ENCODE measurements at places on chromosomes 3 and 15.

GRCh38 chr3:71048948-71049347, 534.6 kb downstream of the FOXP1 start:
- no peak for DNase-seq

- no peak for DNase-seq
Observed at GRCh38 chr3:28935146-28935545, 345.7 kb upstream of the RBMS3 start.

GRCh38 chr15:94610069-94610468, 378.7 kb downstream of the MCTP2 start:
- DNase-seq: no peak

GRCh38 chr3:171189394-171190080, 163.0 kb upstream of the SLC2A2 start:
- DNase-seq: no peak

GRCh38 chr15:41932511-41933289, 38.8 kb upstream of the SPTBN5 start:
- DNase-seq: no peak

DNA sequence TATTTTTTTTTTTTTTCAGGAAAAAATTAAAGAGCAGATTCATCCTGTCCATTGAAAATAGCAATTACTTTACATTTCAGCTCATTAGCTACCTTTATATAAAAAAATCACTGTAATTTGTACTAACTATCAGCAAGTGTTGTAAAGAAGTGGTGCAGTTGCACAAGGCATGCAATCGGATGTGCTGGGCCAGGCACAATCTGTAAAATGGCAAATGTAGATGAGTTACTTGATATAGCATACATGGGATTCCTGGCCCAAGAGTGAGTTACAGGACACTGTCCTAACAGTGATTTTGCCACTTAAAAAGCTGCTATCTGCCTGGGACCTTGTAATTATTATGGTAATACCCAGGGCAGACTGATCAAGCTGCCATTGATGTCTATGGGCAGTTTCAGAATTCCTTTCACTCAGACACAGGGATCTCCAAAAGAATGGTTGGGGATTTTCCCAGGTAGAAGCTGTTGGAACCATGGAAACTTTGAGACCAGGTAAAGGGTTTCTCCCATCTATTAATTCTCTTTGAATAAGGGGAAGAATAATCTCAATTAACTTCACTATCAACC, 182.2 kb upstream of the ICE2 start:
- no peak for DNase-seq

- DNase-seq: no peak
Observed at GRCh38 chr3:149705416-149705815, 46.9 kb downstream of the COMMD2 start.

- DNase-seq: no peak
Observed at GRCh38 chr3:107112356-107112755, 264.9 kb upstream of the CCDC54 start.

DNA sequence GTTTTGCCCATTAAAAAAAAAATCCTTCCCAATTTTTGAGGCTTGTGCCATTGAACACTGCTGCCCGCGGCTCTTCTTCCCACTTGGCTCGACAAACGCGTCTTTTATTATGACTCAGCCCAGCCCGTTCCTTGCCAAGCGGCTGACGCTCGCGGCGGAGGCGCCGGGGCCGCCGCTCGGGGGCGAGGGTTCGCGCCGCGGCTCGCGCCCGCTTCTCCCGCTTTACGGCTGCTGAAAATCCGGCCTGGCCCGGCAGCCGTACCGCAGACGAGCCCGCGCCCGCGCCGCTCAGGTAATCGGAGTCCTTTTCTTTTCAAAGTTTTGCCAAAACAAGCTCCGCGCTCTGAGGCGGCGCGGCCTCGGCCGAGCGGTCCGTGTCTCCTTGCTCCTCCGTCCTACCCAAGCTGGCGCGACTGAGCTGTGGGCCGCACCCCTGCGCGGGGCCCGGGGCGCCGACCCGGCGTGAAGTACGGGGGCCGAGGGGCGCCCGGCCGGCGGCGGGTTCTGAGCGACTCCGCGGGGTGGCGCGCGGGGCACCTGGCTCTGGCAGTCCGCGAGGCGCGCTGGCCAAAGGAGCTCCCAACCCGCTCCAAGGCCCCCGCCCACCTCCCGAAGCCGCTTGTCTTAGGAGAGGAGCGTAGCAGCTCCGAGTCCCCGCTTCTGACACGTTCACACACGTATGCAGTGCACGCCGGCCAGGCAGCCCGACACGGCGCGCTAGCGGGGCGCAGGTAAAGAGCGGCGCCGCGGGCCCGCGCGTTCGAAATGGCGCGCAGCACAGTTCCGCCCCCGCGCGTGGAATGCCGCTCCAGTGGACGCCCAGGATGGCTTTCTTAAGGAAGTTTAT, 418.2 kb upstream of the NAALADL2 start:
- peak; percentile 79 for DNase-seq

GRCh38 chr3:184815046-184815930, 3.3 kb downstream of the VPS8 start:
- no peak for DNase-seq

DNA sequence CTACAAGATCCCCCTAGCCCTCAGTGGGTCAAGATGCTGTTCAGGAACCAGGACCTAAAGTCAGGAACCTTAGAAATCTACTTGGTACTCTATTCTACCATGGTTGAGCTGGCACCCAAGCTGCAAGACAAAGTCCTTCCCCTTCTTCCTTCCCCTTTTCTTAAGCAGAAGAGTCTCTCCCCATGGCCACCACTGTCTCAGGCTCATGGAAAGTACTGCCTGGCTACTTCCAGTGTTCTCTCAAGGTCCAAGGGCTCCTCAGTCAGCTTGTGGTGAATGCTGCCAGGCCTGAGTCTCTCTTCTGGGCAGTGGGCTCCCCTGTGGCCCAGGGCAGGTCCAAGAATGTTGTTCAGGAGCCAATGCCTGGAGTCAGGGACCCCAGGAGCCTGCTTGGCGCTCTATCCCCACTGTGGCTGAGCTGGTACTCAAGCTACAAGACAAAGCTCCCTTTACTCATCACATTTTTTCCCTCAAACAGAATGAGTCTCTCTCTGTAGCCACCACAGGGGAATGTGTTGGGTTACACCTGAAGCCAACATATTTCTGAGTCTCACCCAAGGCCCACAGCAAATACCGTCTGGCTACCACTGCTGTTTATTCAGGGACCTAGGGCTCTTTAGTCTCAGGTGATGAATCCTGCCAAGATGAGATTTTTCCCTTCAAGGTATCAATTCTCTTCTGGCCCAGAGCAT, 18.1 kb upstream of the SLC27A2 start:
- no peak for DNase-seq

DNA sequence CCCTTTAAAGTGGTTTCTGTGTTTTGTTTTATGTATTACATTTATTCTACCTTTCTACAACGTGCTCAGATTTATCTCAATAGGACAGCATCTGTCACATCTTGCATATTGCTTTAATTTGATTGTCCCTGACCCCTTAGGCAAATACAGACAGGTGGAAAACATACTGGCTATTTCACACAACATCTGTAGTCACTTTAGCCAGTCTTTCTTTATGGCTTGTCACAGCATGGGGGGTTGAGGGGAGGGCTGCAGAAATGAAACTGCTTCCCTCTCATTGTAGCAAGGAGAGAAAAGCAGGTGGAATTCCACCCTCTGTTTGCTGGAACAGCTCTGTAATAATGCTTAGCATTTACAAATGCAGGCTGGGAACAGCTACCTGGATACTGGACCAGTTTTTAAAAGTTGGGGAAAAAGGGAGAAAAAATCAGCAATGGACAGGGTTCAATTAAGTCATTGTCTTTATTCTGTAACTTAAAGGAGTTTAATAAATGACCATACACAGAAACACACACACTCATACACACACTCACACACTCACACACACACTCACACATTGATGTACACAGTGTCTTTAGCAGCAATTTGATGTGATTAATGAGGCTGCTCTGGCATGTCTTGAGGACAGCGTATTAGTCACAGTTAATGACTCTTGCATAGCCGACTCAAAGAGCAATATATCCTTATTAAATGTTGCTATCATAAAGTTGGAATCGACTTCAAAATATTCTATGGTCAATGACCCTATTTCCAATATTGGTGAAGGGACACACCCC, 283.7 kb upstream of the GBE1 start:
- DNase-seq: peak; percentile 67

GRCh38 chr3:27681249-27681748, 40.8 kb downstream of the EOMES start:
- DNase-seq: peak; percentile 9

- DNase-seq: peak; percentile 11
Observed at GRCh38 chr15:48170981-48171380, 7.1 kb downstream of the MYEF2 start.

DNA sequence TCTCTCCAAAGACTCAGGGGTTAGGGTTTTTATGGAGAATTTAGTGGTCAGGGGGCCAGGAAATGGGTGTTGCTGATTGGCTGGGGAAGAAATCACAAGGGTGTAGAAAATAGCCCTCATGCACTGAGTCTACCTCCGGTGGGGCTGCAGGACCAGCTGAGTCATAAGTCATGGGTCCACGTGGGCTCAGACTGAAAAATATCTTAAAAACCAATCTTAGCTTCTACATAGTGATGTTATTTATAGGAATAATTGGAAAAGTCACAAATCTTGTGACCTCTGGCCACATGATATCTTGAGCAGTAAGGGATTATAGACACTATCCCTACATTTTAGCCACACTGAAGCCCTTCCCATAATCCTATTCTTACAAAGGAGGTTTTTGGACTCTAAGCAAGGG, 224.0 kb downstream of the DPH6 start:
- DNase-seq: no peak

DNA sequence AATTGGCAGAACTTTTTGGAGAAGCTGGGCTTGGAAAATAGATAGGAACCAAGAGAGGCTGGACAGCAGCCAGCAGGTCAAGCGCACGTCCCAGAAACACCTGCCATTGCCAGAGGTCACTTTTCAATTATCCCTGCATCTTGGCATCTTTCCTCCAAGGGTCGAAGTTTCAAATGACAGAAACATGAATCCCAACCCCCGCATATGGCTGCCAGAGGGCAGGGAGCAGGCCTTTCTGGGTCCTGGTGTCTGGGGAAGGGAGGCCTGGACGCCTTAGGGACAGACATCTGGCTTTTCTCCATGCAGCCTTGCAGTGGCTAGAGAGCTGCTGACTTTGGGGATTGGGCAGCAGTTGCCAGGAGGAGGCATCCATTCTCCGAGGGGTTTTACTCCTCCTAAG, 164.5 kb upstream of the TPM1 start:
- no peak for DNase-seq

GRCh38 chr15:43433165-43433564, 59.8 kb downstream of the TP53BP1 start:
- no peak for DNase-seq

- no peak for DNase-seq
Observed at GRCh38 chr15:40349163-40349562, 1.7 kb upstream of the PHGR1 start.

DNA sequence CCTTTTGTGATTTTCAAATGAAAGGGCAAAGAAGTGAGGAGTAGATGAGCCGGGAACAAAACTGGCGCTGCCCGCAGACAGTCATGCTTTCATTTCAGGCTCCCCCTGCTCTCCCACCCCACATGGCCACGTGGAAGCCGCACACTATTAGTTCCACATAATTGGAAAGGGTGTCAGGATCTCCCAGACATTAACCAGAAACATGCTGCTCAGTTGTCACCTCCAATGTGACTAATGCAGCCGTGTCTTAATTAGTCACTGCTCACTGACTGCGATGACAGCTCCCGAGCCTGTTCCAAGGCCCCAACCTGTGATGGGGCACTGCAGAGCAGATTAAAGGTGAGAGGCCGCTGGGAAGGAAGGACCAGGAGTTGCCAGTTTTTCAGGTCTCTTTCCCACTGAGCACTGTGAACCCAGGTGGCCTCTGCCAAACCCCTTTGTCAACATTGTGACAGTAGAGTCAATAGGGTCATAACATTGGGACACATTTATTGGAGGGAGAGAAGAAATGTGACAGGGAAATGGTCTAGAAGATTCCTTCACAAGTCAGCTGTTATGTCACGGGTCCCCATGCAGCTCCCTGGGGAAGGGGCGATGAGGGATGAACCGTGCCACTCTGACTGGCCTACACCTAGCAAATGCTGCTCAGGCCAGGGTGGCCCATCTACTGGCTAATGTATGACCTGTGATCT, 38.6 kb upstream of the SFMBT1 start:
- DNase-seq: no peak

GRCh38 chr3:127536830-127537812, 53.4 kb downstream of the TPRA1 start:
- DNase-seq: no peak

DNA sequence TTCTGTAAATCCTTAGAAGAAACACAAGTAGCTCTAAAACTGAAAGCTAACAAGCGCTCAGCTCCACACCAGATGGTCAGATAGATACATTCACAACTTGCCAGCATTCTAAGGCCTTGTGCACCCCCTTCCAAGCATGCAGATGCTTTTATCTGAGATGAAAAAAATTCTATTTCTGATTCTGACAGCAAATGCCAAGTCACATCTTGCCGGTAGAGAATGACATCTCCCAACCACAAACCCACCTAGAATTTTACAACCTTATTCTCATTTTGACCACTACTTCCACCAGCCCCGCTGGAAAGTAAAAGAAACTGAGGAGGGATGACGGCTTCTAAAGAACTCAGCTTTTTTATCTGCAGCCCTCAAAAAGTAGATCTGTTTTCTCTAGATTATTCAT, 57.7 kb downstream of the SUMF1 start:
- no peak for DNase-seq

GRCh38 chr3:71102111-71102983, 481.2 kb downstream of the FOXP1 start:
- DNase-seq: peak; percentile 34

- DNase-seq: no peak
Observed at GRCh38 chr3:128846486-128846891, 32.9 kb upstream of the ACAD9 start.

- no peak for DNase-seq
Observed at GRCh38 chr3:196660381-196661166, 21.1 kb downstream of the NRROS start.

GRCh38 chr15:84625123-84625522, 24.3 kb downstream of the ZSCAN2 start:
- no peak for DNase-seq

- no peak for DNase-seq
Observed at GRCh38 chr3:65262548-65262947, 574.7 kb upstream of the ADAMTS9 start.

DNA sequence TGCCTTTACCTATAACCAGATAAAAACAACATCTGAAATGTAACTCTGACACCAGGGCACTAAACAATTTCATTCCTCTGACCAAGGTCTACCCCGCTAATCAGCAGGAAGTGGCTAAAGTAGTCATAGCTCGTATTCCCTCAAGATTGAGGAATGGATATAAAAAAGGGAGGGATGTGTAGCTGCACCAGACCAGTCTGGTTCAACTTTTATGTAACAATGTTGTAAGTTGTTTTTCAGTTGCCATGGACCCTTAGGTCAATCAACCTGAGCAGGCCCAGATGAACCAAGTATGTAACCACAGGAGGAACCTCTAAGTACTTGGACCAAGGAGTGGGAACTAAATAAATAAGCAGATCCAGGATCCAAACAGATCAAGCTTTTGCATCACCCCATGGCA, 28.4 kb upstream of the IFT57 start:
- DNase-seq: no peak

DNA sequence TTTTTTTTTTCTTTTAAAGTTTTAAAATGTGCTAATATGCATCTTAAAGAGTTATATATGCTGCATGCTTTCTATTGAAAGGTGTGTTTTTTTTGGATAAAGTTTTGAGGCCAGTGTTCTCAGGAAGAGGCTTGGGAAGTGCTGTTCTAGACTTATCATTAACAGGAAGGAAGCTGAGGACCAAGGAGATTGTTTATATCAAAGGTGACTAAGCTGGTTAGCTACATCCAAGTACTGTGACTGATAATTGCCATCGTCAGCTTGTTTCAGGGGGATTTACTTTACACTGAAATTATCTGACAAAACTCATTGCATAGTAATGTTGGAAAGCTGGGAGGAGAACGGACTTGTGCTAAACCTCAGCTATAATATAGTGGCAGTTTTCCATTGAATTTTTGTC, 36.3 kb upstream of the UTS2B start:
- no peak for DNase-seq

All from NCI-H1930 (cell line).